ENCODE measurements at places on chromosomes 1 and 21.

DNA sequence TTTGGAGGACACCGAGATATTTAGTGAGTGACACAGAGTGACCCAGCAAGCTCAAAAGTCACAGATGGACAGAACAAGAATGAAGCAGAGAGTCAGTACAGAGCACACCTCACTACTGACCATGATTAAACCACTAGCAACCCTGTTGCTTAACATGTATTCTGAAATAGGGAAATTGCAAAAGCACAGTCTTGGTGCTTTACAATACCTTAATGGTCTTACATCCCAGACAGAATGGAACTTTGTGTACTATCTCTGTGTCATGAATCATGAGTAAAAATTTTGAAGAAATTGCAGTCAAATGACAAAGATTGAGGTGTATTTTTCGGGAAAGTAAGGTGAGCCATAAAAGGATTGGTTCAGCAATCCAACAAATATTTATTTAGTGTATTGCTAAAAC is 2.7 kb upstream of the SAMSN1 start:
- no peak for DNase-seq

- DNase-seq: no peak
Observed at GRCh38 chr1:22471078-22471477, 19.4 kb downstream of the ZBTB40 start.

DNA sequence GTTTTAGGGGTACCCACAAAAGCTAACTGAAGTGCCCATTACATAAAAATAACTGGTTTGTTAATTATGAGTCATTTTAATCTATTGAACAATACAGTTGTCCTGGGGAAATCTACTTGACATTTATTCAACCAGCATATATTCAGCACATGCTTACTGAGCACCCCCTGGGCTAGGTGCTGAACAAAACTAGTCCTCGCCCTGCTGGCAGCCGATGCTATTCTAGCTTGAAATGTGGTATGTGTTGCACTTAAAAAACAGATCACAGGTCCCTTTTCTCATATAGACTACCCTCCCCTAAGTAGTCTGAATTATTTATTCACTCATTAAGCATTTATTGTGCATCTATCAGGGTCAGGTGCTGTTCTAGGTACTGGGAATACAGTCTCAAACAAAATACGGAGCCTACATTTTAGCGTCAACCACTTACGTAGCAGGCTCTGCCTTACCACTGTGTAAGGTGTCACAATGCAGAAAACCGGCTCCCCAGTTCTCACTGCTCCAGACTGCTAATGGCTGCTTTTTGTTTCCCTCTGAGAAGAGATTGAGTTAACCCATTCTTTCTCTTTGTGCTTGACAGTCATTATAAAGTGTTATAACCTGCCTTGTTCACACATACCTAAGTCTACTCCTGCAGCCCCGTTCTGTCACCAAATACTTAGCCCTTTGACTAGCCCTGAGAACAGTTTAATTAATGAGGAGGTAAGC is 57.1 kb downstream of the ADCY10 start:
- DNase-seq: no peak

DNA sequence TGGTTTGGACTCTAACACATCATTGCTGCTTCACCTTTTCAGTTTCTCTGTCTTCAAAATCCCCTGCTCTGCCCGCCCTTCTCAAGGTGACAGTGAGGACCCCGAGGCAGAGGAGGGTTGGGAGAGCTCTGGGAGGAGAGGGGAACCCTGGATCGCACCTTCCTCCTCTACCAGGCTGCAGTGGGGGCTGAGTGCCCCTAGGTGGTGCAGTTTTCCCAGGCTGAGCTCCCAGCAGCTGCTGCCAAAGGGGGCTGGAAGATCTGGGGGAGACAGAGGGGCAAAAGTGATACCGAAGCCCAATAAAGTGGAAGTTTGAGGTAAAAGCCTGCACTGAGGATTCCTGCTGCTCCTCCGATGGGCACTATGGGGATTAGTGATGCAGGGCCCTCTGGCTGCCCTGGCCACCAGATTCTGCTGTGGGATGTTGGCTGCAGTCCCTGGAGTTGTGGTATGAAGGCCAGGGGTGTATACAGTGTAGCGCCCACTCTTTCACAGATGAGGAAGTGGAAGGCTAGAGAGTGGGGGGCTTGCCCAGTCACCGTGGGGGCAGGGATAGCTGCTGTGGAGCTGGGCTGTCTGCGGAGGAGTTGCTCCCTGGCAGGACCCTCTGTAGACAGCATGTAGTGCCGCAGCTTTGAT is 40.7 kb upstream of the SCMH1 start:
- DNase-seq: no peak

DNA sequence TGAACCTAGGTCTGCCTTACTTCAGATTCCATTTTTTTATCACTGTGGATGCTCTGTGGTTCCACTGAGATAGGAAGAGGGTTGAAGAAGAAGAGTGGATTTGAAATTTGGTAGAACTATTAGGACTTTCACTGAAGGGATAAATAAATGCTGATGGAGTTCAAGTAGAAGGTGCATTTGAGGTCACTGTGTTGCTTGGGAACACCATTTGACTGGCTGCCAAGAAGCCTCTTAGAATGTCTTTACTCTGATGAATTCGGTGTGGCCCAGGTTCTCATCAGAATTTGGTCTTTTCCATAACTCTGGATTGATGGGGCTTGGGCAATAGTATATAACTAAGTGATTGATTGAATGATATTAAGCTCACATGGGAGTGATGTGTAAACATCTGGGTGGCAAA is 11.9 kb downstream of the XPR1 start:
- DNase-seq: no peak

DNA sequence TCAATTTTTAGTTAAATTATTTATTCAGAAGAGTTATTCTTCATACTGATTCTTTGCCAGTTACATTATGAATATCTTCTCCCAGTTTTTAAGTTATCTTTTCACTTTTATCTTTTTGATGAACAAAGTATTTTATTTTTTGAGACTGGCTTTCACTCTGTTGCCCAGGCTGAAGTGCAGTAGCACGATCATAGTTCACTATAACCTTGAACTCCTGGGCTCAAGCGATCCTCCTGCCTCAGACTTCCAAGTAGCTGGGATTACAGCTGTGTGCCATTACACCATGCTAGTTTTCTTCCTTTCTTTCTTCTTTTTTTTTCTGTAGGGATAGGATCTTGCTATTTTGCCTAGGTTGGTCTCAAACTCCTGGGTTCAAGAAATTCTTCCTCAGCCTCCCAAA is 3.5 kb downstream of the GORAB start:
- no peak for DNase-seq

GRCh38 chr1:118923319-118923718 is 64.8 kb downstream of the TBX15 start:
- no peak for DNase-seq
